NCI-H1930 (cell line): ENCODE measurements at places on chromosomes 4 and X.

GRCh38 chr4:74823194-74823593 is 28.9 kb upstream of the BTC start:
- no peak for DNase-seq

DNA sequence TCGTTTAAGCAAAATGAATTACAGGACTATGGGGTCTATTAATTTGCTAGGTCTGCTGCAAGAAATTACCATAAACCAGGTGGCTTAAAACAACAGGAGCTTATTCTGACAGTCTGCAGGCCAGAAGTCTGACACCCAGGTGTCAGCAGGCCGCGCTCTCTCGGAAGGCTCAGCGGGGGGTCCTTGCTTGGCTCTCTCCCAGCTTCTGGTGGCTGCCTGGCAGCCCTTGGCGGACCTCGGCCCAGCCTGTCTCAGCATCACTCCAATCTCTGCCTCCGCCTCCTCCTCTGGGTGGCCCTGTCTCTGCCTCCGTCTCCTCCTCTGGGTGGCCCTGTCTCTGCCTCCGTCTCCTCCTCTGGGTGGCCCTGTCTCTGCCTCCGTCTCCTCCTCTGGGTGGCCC is 580.5 kb upstream of the FAT1 start:
- DNase-seq, result no peak

DNA sequence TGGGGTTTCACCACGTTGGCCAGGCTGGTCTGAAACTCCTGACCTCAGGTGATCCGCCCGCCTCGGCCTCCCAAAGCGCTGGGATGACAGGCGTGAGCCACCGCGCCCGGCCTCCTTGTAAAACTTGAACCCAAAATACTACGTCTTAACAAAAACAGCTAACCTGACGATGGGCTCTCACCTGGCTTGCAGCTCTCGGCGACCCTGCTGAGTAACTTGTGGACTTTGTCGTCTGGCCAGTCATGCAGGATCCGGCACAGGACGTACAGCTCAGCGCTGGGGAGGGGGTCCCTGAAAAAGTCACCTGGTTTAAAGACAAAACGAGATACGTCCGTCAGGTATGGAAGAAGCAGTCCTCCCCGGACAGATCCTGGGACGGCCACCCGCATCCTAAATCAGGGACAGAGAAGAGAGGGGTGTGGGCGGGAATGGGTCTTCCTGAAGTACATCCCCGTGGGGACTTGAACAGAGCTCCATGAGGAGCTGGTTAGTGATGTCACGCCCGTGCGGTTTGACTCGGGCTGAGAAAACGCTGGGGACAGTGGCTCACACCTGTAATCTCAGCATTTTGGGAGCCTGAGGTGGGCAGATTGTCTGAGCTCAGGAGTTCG is 20.7 kb upstream of the SLC25A6 start:
- no peak for DNase-seq

DNA sequence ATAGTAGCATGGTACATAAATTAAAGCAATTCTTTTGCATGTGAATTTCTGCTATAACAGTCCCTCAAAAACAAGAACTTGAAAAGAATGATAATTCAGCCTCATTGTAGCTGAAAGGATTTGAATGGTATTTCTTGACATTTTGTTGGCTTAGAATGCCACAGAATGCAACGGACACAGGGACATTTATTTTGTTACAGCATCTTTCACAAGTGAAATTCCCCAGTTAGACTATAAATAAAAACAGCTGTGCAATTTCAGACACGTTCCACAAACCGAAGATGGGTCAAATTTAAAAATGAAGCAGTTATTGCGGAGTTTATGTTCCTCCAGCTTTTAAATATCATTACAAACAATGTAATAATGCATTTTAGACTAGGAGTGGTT is 82.8 kb upstream of the AMELX start:
- no peak for DNase-seq

DNA sequence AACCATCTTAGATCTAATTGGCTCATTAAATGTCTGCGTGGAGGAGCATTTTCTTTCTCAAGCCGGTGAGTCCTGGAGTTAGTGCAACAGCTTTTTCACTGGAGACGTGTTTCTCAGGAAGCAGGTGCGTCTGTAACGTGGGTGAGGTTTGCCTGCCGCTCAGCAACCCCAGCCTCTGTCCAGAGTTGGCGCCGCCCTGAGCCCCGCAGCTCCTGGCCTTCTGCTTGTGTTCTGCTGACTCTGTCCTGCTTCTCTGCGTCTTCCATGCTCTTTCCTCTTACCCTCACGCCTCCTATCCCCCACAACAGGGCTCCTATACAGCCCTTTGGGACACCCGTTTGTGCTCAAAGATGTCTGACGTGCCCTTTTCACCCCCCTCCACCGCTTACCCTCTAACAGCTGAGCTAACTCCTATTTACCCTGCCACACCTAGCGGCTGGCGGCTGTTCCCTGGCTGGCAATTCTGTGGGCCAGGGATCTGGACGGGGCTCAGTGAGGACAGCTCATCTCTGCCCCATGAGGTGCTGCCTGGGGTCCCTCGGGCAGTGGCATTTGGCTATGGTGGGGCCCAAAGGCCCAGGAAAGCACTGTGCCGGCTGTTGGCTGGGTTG is 18.8 kb downstream of the DOK7 start:
- DNase-seq, result no peak
